ENCODE measurements at places on chromosomes 13 and 19. TPM values are rescaled to one million over a fixed set of nuclear protein-coding genes. Genes with fewer than 3 reads are reported as not detected.

DNA sequence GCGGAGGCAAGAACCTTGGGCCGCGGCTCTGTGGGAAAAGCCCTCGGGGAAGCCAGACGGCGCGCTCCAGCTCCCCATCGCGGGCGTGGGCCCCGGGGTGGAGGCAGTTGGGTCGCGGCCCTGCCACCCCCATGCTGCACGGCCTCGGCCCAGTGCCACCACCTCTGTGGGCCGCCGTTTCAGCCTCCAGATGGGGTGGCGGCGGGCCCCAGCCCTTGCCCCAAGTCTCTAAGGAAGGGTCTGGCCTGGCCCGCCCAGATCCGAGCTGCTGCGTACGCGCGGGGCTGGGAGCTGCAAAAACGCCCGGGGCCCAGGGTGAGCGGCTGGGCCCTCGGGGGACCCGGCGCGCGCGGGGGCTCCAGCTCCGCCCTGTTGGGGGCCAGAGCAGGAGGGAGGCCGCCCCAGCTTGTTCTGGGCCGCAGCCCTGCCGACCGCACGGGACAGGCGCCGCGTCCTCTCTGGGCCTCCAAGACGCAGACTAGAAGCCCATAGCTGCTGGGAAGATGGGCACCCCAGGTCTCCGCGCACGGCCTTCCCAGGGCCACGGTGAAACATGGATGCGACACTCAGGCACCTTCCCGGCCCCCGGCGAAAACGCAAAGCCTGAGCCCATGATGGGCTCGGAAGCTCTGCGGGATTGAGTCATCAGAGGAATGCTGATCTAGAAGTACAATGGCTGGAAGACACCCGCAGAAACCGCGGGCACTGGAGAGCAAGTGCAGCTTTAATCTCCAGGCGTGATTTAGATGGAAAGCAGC, 110.1 kb downstream of the KCTD15 start:
- peaks cover 3% of the 10 kb centered on the region for H3K27me3 ChIP-seq
- H3K27ac ChIP-seq: no peak overlapping the region
- no peaks in the 10 kb centered on the region for H3K36me3 ChIP-seq
- DNase-seq: no peak
- H3K4me1 ChIP-seq: peaks cover 15% of the 10 kb centered on the region

DNA sequence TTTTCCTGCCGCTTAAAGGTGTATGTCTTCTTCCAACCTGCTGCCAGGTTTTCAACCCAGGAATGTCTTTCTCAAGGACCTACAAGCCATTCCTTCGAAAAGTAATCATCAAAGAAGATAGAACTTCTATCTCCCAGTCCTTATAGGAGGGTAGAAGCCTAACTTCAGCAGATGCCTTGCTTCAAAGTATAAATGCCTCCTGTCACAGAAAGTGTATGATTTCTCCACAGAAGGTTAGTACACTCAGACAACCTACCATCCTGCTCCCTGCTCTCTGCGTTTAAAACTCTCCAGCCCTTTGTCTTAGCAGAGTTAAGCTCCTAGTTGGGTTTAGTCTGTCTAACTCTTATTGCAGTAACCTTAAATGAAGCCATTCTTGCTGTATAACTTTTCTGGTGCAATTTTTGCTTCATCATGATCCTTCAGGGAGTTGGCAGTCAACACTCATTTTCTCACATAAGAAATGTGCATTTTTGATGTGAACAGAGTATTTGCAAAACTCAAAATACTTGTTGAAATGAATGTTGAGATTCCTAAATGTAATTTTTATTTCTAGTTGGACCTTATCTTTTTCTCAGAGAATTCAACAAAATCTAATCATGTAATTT, 737.5 kb downstream of the LIG4 start:
- no peaks in the 10 kb centered on the region for H3K27me3 ChIP-seq
- DNase-seq: no peak
- H3K4me1 ChIP-seq: no peaks in the 10 kb centered on the region
- H3K27ac ChIP-seq: no peak overlapping the region
- no peaks in the 10 kb centered on the region for H3K36me3 ChIP-seq

DNA sequence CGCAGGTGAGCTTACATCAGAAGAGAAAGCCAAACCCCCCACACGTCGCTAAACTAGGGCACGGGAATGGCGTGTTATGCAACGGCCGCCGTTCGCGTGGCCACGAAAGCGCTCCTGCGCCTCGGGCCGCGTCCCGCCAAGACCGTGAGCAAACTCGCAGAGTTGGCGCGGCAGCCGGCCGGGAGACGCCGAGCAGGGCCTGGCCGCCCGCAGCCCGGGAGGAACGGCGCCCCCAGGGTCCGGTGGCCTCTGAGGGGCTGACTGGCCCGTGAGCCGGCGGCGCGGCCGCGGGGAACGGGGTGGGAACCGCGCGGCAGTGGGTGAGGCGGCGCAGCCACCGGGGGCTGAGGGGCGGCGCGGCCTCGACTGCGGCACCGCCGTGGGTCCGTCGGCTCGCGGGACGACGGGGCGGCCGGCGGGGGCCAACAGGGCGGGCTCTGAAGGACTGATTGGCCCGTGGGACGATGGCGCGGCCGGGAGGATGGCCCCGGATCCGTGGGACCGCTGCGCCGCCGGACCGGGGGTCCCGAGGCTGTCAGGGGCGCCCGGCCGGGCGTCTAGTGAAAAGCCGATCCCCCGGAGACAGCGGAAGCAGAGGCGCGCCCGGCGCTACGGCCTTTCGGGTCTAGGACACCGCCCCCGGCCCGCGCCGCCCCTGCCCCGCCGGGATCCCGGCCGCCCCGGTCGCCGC, 903 bp downstream of the LATS2 start:
- H3K4me1 ChIP-seq: peaks cover 14% of the 10 kb centered on the region
- peak overlapping the region; percentile 71 for H3K4me3 ChIP-seq
- H3K36me3 ChIP-seq: no peaks in the 10 kb centered on the region
- no peaks in the 10 kb centered on the region for H3K27me3 ChIP-seq
- DNase-seq: no peak

GRCh38 chr13:112905990-112906641, 62.9 kb upstream of the MCF2L start:
- H3K36me3 ChIP-seq: no peaks in the 10 kb centered on the region
- no peaks in the 10 kb centered on the region for H3K4me1 ChIP-seq
- no peak overlapping the region for H3K27ac ChIP-seq
- no peak overlapping the region for H3K4me3 ChIP-seq
- no peaks in the 10 kb centered on the region for H3K27me3 ChIP-seq
- no peak for DNase-seq

GRCh38 chr13:106562301-106562700, 5.6 kb downstream of the ARGLU1 start:
- no peak overlapping the region for H3K4me3 ChIP-seq
- peaks cover 44% of the 10 kb centered on the region for H3K4me1 ChIP-seq
- no peak overlapping the region for H3K27ac ChIP-seq

Gene FBXO17
- total RNA-seq: 411 TPM

GRCh38 chr19:18802354-18802753, 11.2 kb upstream of the COMP start:
- H3K4me1 ChIP-seq: no peaks in the 10 kb centered on the region
- no peaks in the 10 kb centered on the region for H3K36me3 ChIP-seq
- H3K4me3 ChIP-seq: no peak overlapping the region
- H3K27ac ChIP-seq: no peak overlapping the region
- H3K27me3 ChIP-seq: no peaks in the 10 kb centered on the region
- no peak for DNase-seq

Gene ZNF823
- 5.0 TPM for total RNA-seq

Gene NLRP9
- not detected for total RNA-seq

- no peak overlapping the region for H3K4me3 ChIP-seq
- no peaks in the 10 kb centered on the region for H3K27me3 ChIP-seq
- DNase-seq: no peak
These were observed 7.0 kb upstream of the CDC42EP5 start for GRCh38 chr19:54480051-54480450.

GRCh38 chr13:39370554-39370953, 232.4 kb downstream of the LHFPL6 start:
- no peak overlapping the region for H3K27ac ChIP-seq
- no peaks in the 10 kb centered on the region for H3K36me3 ChIP-seq
- H3K4me3 ChIP-seq: no peak overlapping the region
- no peaks in the 10 kb centered on the region for H3K27me3 ChIP-seq
- no peak for DNase-seq

DNA sequence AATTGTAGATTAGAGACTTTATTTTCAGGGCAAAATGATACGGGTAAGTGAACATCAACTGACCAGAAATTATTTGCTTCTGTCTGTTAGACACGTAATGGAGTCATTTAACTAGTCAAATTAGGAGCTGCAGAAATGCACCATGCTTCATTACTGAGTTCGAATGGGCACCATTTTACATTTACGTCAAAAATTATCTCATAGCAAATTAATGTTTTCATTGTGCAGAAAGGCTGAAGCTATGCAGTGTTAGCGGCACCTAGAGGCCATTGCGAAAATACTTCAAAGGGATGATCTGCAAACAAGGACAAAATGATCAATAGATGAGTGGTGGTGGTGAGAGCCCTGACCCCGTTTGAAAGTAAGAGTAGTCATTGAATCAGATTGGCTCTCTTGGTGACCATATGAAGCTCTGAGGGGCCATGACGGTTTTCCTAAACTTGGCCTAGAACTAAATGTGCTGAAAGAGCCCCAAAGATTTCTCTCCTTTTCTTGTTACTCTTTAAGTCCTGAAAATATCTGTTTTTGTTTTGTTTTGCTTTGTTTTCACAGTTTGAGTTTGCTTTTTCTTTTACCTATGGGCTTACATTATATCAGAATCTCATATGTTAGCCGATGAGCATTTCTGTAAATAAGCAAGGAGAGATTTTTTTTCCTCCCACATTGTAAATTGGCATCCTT, 277.9 kb downstream of the ZNF536 start:
- H3K27me3 ChIP-seq: peaks cover 49% of the 10 kb centered on the region
- no peaks in the 10 kb centered on the region for H3K36me3 ChIP-seq
- no peak overlapping the region for H3K4me3 ChIP-seq
- no peak overlapping the region for H3K27ac ChIP-seq

DNA sequence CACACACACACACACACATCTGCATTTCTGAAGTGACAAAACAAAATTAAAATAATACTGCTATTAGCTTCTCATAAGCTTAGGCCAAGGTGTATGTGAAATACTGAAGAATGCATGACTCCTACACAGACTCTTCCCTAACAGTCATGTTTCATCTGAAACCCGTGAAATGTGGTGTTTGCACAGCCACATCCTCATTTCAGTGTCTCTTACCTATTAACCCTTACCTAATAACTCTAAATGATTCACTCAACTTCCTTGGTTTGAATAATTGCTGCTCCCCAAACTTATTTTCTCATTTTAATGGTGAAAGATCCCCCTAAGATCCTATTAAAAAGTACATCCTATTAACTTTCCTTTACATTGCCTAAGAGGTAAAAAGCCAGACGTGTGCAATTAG, 117.6 kb downstream of the MIPEP start:
- no peaks in the 10 kb centered on the region for H3K27me3 ChIP-seq
- DNase-seq: no peak
- H3K36me3 ChIP-seq: no peaks in the 10 kb centered on the region
- H3K27ac ChIP-seq: no peak overlapping the region

GRCh38 chr13:102392481-102393209, 9.2 kb downstream of the FGF14 start:
- H3K27ac ChIP-seq: no peak overlapping the region
- no peak overlapping the region for H3K4me3 ChIP-seq
- H3K4me1 ChIP-seq: no peaks in the 10 kb centered on the region
- DNase-seq: no peak
- no peaks in the 10 kb centered on the region for H3K27me3 ChIP-seq

DNA sequence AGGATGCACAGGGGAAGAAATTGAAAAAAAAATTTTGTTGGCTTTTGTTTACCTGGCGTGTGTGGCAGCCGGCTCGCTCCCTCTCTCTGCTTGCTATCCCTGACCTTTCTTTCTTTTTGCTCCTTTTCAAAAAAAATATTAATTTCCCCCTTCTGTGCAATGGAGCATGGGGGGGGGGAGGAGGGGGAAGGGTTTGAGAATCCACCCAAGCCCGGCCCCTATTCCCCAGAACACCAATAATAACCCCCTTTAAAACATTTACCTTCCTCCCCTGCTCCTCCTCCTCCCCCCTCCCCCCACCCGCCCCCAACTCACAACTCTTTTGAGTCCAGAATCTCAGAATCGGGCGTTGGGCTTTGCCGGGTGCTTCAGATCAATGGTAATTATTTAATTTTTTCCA, 28.4 kb downstream of the NFIX start:
- peak overlapping the region; percentile 81 for H3K4me3 ChIP-seq
- no peaks in the 10 kb centered on the region for H3K27me3 ChIP-seq
- peak overlapping the region; percentile 99 for H3K27ac ChIP-seq
- DNase-seq: no peak
- no peaks in the 10 kb centered on the region for H3K36me3 ChIP-seq

Gene IL4I1
- 1.5 TPM for total RNA-seq

GRCh38 chr13:48536621-48537250, 3.9 kb upstream of the RCBTB2 start:
- no peak overlapping the region for H3K4me3 ChIP-seq
- DNase-seq: no peak
- no peaks in the 10 kb centered on the region for H3K36me3 ChIP-seq

DNA sequence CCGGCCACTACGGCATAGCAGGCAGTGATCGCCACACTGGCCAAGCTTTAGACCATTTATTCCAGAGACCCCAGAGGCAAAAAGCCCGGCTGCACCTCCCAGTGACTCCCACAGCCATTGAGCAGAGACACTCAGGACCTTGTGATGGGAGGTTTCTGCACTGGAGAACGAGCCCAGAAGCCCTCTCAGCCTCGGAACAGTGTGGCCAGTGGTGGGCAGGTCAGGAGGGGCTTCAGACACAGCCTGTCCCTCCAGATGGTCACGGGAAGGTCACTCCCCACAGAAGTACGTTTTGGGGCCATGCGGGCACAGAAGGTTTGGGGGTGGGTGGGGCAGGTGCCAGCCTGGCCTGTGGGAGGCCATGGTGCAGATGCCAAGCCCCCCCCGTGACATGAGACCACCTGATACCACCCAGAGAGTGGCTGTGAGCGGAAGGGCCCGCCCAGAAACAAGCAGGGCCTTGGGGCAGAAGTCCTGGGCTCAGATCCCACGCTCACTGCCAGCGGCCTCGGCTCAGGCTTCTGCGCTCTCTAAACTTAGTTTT, 599 bp upstream of the F10 start:
- no peak overlapping the region for H3K27ac ChIP-seq
- no peaks in the 10 kb centered on the region for H3K27me3 ChIP-seq
- no peaks in the 10 kb centered on the region for H3K4me1 ChIP-seq

DNA sequence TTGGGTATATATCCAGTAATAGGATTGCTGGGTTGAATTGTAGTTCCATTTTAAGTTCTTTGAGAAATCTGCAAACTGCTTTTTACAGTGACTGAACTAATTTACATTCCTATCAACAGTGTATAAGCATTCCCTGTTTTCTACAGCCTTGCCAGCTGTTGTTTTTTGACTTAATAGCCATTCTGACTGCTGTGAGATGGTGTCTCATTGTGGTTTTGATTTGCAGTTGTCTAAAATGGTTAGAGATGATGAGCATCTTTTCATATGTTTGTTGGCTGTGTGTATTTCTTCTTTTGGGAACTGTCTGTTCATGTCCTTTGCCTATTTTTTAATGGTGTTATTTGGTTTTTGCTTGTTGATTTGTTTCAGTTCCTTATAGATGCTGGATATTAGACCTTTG, 4.0 kb upstream of the ZNF222 start:
- no peak for DNase-seq
- H3K4me3 ChIP-seq: no peak overlapping the region

Gene NTF4
- 0.39 TPM for total RNA-seq
